Astrocyte of the spinal cord (primary cell): ENCODE measurements at places on chromosomes 5 and 9.
A peak's percentile ranks its signal among the peaks of the same experiment; 100 is the strongest.

GRCh38 chr5:172429201-172429940 lies 25.0 kb downstream of the SH3PXD2B start:
- peak; percentile 54 for DNase-seq

GRCh38 chr5:74507370-74508005 lies 133.0 kb downstream of the ENC1 start:
- DNase-seq, result no peak

- DNase-seq, result no peak
These were observed 2.6 kb downstream of the CEMIP2 start for GRCh38 chr9:71765693-71766092.

DNA sequence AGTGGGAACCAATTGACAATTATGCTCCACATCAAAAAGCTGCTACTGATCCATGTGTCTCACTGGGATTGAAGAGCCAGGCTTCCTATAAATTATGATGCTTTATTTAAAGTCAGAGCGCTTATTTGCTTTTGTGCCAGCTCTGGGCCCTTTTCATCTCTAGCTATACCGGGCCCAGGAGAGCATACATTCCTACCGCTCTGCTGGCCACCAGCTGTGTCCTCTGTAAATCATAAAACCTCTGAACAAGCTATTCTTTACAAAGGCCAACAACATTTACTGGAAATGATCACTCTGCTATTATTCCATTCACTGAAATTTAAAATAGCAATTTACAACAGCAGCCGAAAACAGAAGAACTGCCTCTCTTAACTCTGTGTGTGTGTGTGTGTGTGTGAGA lies 86.6 kb downstream of the ZNF608 start:
- peak; percentile 55 for DNase-seq

GRCh38 chr5:1781726-1782384 lies 17.8 kb downstream of the MRPL36 start:
- no peak for DNase-seq

DNA sequence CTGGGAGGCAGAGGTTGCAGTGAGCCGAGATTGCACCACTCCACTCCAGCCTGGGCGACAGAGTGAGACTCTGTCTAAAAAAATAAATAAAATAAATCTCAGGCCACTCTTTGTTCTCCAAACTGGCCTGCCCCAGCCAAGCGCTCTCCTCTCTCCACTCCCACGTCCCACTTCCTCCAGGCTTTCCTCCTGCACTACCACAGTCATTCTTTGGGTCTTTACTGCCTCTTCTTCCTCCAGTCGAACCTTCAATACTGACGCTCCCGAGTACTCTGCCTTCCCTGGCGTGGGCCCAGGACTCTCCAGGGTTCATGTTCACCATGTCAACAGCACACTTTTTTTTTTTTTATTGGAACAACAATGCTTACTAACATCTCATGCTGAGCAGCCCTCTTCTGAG lies 23.9 kb downstream of the RNF130 start:
- peak; percentile 52 for DNase-seq

- DNase-seq, result no peak
These were observed 5.8 kb downstream of the DPP7 start for GRCh38 chr9:137108608-137109249.

DNA sequence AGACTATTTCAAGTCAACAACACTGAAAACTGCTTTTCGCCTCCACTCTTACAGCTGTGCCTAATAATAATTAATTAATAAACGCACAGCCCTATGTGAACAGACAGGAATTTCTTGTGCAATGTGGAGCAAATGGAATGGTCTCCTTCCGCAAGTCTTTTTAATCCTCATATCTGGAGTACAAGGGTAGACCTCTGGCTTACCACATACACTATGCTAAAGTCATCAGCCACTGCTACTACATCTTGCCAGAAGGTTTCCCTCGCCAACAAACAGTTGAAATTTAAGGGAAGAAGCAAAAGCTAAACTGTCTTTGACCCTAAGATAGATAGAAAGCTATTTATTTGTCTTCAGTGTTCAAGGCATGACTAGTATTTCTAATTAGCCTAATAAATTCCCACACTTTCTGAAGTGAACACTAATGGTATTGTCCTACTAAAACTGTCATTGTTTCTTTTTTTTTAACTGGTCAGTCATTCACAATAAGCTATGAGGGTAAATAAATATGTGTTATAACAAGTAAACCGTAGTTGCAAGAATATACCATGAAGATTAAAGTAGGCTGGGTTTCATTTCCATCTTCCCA lies 63.9 kb downstream of the GOLPH3 start:
- no peak for DNase-seq

DNA sequence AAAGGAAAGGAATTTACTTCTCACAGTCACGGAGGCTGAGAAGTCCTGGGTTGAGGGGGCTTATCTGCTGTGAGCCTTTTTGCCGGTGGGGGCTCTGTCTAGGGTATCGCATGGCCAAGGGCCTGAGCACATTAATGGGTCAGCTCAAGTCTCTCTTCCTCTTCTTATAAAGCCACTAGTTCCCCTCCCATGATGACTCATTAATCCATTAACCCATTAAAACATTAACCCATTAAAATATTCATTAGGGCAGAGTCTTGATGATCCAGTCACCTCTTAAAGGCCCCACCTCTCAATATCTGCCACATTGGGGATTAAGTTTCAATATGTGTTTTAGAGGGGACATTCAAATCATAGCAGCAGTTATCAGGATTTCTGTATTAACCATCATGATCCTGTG lies 406.3 kb downstream of the SPOCK1 start:
- no peak for DNase-seq

DNA sequence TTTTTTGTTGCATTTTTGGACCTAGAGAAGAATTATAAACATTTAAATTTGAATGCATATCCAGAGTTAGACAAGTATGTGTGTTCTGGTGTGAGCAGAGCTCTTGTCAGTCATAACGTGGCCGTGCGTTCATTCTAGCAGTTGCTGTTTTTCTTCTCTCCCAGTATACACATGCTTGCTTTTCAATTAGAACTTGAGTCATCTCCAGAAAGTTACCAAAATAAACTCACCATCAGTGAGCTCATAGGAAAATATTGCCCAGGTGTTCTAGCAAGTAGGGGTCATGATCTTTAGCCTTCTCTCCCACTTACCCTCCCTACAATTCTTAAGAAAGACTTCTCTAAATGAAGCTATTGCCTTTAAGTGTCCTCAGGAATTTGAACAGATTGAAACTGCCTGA lies 247.5 kb upstream of the TUT7 start:
- DNase-seq, result peak; percentile 5

GRCh38 chr5:15566306-15566705 lies 66.3 kb downstream of the FBXL7 start:
- DNase-seq, result peak; percentile 7

- DNase-seq, result no peak
These were observed 92.9 kb upstream of the PTPN3 start for GRCh38 chr9:109590966-109591365.

GRCh38 chr5:108028412-108028811 lies 353.5 kb downstream of the FBXL17 start:
- DNase-seq, result no peak
